Mesenchymal stem cell (in vitro differentiated cells and primary cell): ENCODE measurements at places on chromosomes 7 and 10.

DNA sequence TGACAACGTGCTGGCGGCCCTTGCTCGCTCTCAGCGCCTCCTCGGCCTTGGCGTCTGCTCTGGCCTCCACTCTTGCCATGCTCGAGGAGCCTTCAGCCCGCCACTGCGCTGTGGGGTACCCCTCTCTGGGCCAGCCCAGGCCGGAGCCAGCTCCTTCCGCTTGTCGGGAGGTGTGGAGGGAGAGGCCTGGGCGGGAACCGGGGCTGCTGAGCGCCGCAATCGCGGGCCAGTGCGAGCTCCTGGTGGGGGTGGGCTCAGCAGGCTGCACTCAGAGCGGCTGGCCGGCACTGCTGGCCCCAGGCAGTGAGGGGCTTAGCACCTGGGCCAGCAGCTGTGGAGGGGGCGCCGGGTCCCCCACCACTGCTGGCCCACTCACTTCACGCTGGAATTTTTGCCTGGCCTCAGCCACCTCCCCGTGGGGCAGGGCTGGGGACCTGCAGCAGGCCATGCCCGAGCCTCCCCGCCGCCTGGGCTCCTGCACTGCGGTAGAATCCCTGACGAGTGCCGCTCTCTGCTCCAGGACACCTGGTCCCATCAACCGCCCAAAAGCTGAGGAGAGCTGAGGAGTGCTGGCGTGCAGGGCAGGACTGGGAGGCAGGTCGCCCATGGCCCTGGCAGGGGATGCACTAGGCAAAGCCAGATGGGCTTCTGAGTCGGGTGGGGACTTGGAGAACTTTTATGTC is 372.2 kb upstream of the NRG3 start:
- no peak for DNase-seq

- DNase-seq, result no peak
Observed at GRCh38 chr7:49294611-49295010, 370.3 kb downstream of the CDC14C start.

DNA sequence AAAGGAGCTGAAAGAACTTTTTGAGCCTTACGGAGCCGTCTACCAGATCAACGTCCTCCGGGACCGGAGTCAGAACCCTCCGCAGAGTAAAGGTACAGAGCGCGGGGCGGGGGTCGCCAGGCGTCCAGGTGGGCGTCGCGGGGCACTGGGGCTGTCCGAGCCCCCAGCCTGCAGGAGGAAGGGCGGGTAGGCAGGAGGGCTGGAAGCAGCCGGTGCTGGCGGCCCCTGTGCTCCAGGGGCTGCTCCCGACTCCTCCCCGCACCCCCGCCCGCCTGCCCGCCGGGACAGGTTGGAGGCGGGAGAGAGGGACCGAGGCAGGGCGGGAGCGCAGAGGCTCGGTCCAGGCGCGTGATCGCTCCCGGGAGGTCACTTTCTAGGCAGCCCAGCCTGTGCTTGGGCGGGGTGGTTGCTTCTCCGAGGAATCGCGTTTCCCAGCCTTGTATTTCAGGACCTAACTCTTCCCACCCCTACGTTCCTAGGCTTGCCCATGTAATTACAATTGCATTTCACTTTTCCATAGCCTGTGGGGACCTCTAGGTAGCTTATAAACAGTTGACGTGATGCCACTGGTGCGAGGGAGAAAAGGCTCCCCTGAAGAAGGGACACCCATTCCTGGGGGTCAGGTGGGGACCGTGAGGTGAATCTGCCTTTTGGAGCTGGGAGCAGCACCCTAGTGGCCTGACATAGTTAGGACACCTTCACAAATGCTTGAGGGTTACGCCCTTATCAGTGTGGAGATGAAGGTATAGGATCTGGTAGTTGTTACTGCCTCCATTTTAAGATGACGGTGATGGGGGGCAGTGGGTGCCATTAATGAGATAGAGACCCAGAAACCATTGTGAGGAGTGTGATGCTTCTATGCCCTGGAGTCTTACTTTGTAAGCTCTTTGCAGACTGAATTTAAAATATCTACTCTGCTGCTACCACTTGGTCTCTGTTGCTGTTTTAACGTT is 148.2 kb downstream of the CELF2 start:
- DNase-seq, result peak; percentile 15

DNA sequence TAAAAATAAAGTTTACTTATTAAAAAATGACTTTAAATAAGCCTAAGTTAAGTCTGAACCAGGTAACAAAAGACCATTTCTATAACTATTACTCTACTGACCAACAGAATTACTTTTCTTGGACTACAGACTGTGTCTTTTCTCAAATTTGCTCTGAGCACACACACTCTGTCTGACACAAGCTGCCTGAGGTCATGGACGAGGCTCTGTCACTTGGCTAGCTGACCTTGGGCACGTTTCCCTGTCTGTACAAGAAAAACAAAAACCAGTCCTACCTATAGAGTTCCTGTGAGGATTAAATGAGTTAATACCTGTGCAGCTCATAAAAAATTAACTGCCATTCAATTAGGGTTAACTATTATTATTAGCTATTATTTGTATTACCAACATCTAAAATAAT is 22.9 kb downstream of the ATE1 start:
- DNase-seq, result no peak

- DNase-seq, result no peak
Observed at GRCh38 chr10:98444314-98445006, 2.3 kb downstream of the HPS1 start.

DNA sequence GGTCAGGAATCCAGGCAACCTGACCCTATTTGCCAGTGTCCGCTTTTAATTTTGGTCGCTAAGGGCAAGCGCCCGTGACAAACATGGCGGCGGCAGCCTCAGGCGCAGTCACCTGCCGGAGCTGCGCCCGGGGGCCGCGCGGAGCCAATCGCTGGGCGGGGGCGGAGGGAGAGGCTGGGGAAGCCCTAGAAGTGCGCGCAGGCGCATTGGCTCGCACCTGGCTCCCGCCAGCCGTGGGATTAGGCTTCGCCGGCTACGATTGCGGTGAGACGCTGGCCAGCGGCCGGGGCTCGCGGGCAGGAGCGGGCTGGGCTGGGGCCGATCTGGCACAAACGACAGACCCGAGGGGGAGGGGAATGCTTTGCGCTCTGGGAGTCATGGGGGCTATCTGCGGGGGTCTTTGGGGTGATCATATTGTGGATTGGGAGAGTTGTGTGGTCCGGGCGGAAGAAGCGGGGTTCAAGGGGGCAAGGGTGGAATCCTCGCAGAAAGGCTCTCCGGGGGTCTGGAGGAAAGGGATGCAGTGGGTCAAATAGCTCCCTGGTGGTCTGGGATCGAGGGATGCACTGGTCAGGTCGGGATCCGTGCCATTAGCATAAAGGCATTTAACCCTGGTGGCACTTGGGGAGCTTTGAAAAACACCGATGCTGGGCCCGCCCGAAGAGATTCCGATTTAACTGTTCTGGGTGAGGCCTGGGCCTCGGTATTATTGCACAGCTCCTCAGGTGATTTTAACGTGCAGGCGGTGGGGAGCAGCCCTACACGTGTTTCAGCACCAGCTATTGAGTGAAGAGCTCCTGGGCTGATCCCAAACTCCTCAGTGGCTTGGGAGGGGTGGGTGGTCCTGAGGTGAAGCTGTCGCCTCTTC is 10.1 kb upstream of the C10orf95 start:
- DNase-seq, result peak; percentile 81

- DNase-seq, result no peak
Observed at GRCh38 chr7:156386097-156386496, 254.5 kb upstream of the RNF32 start.

DNA sequence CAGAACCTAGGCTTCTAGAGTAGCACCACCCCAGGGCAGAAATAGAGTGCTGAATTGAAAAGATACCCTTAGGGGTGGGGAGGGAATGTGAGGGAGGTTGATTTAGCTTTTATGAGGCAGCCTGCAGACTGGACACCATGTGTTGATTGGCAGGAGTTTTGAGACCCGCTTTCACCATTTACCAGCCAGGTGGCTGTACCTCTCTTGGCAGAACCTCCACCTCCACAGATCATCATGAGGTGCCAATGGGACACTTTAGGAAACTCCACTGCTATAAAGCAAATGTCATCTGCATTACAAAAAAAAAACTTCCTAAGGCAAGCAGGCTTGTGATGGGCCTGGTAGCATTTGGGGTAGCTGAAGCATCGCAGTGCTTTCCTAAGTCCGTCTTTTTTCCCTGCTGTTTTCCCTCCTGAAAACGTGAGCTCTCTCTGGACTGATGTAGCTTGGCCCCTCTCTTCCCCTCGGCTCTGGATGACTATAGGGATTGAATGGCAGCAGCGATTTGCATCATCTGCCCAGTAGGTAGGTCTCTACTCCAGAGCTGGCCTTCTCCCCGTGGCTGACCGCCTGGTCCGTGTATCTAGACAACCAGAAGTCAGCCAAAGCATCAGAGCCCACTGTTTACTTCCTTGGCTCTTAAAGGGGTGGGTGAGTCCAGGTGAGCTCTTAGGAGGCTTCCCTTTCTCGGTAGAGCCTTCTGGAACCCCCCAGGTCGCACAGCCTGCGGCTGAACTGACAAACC is 1.3 kb downstream of the PCBD1 start:
- DNase-seq, result no peak

DNA sequence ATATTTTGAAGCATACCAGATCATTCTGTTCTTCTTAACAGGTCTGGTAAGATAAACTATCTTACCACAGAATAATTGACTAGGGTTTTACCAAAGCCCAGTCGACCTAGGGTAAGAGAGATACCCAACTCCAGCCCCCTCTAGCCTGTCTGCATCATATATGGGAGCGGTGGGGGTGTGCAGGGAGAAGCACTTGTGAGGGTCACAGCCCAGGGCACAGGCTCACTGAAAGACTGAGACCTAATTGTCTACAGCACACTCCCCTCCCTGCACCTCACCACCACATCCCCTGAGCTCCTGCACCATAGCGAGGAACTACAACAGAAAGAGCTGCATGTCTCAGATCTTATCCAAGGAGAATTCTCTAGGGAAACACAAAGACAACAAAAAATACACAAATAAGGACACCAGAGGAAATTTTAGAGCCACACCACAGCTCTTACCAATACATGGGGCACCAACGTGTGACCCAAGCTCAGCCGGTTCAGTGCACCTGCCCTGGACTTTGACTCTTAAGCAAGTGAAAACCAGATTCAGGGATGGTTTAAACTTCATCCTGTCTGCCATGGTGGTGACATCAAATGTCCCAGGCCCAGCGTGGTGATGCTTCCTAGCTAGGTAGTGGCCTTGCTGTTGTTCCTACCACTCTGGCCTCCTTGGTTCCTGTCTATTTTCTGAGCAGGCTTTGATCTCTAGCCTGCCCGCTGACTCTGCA is 150.8 kb downstream of the HERPUD2 start:
- no peak for DNase-seq

- DNase-seq, result no peak
Observed at GRCh38 chr10:3665316-3665908, 119.6 kb downstream of the KLF6 start.

DNA sequence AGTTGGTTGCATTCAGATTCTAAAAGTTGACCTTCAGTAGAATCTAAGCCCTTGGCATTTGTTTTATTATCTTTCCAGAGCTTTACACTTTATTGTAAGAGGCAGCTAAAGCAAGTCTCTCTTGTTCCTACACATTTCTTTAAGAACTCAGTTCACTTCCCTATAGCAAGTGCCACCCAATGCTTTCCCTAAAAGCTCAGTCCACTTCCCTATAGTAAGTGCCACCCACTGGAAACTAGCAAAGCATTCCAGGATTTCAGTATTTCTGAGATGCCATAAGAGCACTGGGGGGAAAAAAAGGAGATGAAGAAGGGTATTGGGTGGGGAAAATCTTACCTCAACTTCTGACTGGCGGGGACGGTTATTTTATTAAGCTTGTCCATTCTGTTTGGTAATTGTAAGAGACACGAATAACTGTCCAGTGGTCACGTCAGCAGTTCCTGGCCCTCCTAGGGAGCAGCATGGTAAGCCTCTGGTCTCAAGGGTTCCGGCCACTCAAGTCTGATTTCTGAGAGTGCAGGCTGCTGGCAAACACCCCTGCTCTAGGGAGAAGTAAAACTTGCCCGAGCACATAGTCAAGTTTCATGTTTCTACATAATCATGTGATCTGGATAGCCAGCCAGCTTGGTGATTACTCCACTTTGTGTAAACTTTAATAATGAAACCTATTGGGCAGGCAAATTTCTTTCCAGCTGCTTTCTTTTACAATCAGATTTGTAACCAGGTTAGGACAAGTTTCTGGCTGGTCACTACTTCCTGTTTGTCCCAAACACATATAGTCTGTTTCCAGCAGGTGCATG is at the start of gene BLNK:
BLNK (minus strand) TSS at position 554 of the 800 bp plus-strand sequence; CDS start at position 383, 171 bp downstream.
- DNase-seq, result peak; percentile 3
